ENCODE measurements at places on chromosomes 1 and 21.

DNA sequence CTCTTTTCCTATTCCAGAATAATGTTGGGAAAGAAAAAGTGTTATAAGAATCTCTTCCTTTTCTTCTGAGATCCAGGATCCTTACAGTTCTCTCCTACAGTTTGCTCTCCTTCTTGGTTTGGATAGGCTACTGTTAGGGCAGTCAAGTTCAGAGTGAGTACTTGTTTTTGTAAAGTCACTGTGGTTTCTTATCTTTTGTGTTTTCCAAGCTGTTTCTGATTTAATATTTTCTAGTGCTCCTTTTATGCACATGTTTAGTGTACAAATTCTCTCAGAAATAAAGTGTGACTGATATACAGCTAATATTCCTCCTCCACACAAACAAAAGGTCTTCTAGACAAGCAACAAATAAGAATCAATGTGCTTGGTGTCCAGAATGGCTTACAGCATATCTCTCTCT, 107.7 kb downstream of the BACH1 start:
- DNase-seq = no peak

GRCh38 chr1:151060657-151061421, 642 bp downstream of the MLLT11 start:
- no peak for DNase-seq

- DNase-seq = no peak
These were observed 700 bp upstream of the CACNA1S start for GRCh38 chr1:201112926-201113325.

DNA sequence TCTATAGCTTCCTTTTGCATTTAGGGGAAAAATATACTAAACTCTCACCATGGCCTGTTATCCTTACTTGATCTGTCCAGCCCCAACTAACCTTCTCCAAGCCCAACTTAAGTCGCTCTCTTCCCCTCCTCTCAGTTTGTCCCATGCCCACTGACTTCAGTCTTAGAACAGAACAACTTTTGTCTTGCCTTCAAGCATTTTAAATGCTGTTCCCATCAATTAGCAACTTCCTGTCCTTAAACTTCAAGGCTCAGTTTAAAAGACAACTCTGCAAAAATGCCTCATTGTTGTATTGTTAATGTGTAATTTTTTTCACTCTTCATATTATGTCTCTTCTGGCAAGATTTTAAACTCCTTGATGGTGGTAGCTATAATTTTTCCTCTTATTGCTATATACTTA, 526.9 kb downstream of the NEGR1 start:
- no peak for DNase-seq

- DNase-seq = no peak
These were observed 158.2 kb downstream of the TGFBR3 start for GRCh38 chr1:91727763-91728162.

DNA sequence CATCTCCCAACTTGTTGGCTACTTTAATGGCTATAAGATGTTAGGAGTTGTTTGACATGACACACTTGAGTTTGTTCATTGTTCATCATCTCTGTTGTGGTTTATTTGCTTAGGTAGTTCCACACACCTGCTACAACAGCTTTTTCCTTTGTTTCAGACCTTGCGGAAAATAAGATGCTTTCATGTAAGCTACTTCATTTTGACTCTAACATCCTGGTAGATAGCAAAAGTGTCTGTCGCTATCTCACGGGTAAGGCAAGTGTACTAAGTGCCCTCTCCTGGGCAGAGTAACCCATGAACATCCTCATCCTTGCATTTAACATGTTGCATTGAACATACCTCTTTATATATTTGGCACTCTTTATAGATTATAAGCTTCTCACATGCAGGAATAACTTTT, 1.6 kb upstream of the OR10T2 start:
- no peak for DNase-seq

DNA sequence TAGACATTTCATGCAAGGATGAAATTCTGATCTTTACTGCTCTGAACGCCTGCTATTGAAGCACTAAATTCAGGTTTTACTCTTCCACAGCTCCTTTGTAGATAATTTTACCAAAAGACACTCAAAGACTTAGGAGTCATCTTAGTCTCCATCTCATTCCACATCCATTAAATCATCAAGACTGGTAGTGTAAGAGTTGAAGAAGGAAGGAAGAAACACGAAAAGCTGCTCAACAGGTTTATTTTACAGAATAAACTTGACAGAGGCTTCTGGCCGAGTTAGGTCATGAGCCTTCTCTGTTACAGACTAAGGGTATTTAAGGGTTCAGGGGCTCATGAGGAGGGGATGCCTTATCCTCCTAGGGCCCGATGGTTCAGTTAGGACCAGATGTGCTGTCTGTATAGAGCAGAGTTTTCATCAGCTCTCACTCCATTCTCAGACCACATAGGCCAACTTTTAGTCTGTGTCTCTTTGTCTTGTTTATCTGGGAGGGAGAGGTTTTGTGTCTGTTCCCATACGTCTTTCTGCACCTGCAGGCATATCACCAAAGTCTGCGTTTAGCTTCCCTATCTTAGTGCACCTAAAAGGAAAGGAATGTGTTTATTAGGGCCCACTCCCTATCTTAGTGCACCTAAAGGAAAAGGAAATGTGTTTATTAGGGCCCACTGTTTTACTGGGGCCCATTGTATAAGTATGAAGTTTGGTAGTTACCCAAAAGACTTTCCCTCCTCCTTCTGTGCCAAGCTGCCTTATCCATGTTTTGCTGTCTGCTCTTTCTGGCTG, 57.4 kb upstream of the RGS18 start:
- no peak for DNase-seq

DNA sequence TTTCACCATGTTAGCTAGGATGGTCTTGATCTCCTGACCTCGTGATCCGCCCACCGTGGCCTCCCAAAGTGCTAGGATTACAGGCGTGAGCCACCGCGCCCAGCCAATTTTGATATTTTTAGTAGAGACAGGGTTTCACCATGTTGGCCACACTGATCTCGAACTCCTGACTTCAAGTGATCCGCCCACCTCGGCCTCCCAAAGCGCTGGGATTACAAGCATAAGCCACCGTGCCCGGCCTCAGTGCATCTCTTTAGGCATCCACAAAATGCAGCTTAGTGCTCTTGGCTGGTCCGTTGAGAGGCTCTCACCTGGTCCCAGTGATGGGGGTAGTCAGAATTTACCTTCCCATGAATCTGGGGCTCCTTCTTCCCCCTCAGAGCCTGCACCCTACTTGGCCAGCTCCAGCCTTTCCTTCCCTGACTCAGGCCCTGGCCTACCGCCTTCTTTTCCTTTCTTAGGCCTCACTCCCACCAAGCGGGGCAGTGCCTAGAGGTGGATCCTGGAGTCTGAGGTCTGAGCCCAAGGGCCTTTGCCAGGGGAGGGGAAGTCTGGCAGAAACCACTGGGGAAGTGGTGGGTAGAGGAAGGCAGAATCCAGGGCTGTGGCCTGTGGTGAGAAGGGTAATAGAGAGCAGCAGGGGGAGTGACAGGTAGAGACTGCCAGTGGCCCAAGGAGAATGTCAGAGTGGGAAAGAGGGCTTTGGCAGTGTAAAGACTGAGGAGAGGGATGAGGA, 3.7 kb downstream of the LENEP start:
- no peak for DNase-seq
